Activated CD4-positive, alpha-beta T cell treated with anti-CD3 and anti-CD28 coated beads, Interleukin-2, amount 50 U/mL, for 48 hours (primary cell): ENCODE measurements at places on chromosomes 7 and 10.

DNA sequence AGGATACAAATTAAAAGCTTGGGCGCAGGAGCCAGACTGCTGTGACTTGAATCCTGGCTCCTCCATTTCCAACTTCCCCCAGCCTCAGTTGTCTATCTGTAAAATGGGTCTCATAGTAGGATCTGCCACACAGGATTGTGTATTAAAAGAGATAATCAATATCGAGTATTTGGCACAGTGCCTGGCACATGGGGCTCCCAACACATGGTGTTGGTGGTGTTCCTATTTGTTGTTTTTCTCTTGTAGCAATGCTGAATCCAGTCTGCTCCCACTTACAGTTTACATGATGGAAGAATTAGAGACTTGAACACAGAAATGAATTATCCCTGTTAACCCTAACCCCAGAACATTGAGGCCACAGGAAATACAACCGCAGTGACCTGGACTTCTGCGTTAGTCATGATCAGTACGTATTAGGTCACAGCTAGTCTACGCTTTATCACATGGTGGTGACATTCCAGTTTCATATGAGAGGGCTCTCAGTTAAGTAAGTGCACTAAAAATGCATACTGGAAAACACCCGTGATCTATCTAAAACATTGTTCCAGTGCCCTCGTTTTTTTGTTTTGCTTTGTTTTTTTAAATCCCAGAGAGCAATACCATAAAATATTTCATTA lies 169.5 kb upstream of the KLF14 start:
- peak; percentile 8 for DNase-seq

GRCh38 chr7:155581107-155581830 lies 34.9 kb upstream of the CNPY1 start:
- DNase-seq = no peak

DNA sequence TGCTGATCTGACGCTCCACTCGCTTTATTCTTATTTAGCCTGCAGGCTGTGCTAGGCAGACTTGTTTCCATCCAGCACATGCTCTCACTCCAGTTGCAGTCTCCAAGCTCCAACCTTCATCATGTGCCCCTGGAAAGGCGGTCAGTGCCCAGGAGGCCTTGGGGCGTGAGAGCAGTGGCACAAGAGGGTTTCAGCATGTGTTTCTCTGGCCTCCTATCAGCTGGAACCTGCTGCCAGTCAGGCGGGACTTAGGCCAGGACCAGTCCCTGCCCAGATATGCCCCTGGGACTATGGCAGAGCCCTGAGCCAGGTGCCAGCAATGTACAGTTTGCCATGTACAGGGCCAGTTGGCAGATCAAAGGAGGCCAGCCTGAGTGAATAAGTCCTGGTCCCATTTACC lies 330.2 kb upstream of the FZD1 start:
- DNase-seq = no peak

- DNase-seq = peak; percentile 83
These were observed 12.7 kb upstream of the SDHAF3 start for GRCh38 chr7:97104719-97105238.

DNA sequence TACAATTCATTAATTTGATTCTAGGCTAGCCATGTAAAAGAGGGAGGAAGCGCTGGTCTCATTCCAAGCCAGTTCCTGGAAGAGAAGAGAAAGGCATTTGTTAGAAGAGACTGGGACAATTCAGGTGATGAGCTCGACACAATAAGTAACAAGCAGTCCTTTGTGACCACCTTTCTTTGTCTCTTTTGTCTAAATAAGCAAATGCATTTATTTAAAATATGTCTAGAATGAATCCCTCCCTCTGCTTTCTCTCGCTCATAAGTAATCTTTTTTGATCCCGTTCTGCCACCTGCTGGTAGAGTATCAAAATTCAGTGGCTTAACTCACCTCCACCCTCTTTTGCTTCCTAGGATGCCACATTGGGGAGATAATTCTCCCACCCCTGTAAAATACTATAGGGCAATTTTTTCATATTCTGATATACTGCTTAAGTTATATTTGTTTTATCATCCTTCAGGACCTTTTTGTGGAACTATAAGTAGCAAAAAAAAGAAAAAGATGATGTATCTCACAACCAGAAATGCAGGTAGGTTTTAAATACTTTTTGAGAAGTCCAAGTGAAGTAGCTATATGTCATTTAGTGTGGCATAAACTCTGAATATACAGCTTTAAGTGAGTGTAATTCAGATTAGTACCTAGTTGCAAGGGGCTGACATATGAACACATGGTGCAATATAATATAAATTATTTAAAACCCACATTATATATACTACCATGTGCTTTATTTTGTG lies 91.5 kb downstream of the GSDME start:
- peak; percentile 34 for DNase-seq

DNA sequence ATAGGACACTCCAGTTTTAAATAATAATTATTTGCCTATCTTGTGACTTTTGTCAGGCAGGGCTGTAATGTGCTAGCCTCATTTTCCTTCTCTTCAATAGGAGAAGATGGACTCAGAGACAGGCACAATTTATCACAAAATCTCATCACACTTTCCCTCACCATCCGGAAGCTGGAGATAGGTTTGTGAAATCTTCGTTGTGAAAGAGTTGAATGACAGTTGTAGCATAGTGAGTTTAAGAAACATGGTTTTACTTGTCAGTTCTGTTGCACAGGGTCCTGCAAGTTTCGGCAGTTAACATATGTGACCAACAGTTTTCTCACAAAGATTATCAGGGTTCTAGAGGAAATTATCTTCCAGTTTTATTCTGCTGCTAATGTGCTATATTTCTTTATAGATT lies 37.7 kb upstream of the MAP3K8 start:
- DNase-seq = no peak

GRCh38 chr7:44382459-44383265 lies 57.3 kb upstream of the CAMK2B start:
- no peak for DNase-seq

DNA sequence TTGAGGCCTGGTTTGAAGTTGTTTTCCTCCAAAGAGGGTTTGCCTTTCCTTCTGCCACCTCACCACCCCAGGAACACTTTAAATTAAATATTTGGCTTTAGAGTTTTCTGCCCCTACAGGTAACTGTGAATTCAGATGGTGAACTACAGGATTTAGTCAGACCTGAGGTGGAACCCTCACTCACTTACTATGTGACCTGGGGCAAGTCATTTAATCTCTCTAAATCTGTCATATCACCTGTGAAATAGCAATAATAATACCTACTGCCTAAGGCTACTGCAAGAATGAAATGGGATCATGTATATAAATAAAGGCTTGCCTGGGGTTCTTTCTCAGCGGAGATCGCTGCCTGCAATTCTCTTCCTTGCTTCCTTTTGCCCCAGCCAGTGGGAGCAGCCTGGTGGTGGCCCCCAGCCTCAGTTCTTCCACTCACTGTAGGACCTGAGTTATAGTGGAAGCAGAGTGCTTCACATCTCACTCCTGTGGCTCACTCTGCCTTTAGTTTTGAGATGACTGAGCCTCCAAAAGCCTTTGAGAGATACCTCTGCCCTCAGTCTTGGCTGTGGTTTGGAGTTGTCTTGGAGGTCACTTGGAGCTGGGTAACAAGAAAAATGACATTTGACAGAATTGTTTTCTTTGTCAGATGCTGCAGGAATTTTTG lies 6.1 kb upstream of the ANKRD2 start:
- no peak for DNase-seq

DNA sequence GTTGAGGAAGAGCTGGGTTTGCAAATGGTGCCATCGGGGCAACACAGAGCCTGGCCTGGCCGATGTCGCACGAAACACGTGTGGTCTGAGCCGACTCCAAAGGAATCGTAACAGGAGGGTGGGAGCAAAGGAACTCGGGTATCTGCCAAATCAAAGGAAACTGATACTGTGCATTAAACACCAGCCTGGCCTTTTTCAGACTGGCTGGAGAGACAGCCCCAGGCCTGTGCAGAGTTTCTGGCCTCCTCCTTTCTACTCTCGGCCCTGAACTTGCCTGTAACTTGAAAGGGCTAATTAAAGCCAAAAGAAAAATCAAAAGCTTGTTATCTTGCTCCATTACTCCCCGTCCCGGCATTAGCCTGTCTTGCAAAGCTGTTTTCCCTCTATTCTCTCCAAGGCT lies 71.4 kb downstream of the PLXNA4 start:
- no peak for DNase-seq

- no peak for DNase-seq
These were observed 178.3 kb upstream of the TCF7L2 start for GRCh38 chr10:112771733-112772132.

- DNase-seq = no peak
These were observed 3.9 kb downstream of the GLUD1 start for GRCh38 chr10:87090779-87091178.

GRCh38 chr10:89637113-89637512 lies 7.9 kb downstream of the PANK1 start:
- DNase-seq = no peak

DNA sequence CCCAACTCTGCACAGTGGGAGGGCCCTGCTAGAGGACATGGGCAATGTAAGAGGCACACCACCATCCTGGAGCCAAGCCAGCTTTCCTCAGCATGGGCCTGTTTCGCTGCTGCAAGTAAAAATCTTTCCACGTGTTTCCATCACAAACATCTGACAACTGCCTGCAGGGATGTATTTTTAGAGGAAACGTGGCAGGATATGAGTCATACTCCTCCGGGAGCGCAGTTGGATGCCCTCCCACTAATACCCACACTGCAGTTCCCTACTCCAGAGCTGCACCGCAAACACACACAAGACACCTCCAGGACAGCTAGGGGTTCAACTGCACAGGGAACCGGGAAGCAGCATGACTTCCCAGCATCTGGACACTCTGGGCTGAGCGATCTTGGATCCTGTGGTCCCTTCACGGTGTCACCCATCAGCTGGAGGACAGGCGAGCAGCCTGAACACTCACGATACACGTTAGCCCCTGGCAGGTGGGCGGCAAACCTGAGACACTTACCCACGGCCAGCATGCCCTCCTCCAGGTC lies 26.1 kb downstream of the PLAC9 start:
- DNase-seq = no peak

DNA sequence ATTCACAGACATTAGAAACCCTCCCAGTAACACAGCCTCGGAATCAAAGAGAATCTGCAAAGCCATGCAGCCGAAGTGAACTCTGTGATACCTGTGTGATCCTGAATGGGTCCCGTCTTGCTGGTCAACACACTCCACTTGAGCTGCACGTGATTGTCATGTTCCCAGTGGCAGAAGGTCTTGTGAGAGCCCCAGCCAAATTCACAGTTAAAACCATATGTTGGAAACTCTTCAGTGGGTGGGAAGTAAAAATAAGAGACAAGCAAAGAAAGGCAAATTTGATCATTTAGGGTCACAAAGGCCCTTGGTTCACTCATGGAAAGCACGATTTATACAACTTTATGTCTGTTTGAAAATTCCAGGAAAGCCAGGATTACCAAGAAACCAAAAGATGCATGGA lies 142.3 kb downstream of the NRP1 start:
- DNase-seq = no peak

DNA sequence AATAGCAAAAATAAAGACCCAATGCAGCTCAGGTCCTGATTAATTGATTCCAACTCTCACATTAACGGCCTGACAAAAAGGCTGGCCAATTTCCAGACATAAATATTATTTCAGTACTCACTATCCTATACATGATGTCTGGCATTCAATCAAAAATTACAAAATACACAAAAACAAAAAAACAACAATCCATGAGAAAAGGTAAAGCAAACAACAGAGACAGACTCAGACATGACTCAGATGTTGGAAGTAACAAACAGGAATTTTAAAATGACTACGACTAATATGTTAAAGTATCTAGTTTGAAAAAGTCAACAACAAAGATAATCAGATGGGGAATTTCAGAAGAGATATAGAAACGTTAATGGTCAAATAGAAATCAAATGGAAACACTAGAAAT lies 152.8 kb downstream of the AMPH start:
- no peak for DNase-seq

DNA sequence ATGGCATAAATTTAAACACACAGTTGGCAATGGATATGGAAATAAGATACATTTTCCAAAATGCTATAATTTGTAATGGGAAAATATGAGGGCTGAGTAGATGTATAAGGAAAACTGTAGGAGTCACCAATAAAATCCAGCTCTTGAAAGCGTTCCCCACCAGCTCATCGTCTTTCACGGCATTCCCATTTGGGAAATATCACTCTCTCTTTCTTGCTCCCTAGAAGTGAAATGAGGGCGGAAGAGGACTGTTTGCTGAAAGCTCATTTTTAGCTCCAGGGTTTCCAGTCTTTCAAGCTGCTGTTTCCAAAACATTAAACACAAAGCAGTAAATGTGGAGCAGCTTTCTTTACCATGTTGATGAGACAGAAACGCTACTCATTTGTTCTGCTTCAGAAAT lies 104.6 kb upstream of the SFMBT2 start:
- no peak for DNase-seq

DNA sequence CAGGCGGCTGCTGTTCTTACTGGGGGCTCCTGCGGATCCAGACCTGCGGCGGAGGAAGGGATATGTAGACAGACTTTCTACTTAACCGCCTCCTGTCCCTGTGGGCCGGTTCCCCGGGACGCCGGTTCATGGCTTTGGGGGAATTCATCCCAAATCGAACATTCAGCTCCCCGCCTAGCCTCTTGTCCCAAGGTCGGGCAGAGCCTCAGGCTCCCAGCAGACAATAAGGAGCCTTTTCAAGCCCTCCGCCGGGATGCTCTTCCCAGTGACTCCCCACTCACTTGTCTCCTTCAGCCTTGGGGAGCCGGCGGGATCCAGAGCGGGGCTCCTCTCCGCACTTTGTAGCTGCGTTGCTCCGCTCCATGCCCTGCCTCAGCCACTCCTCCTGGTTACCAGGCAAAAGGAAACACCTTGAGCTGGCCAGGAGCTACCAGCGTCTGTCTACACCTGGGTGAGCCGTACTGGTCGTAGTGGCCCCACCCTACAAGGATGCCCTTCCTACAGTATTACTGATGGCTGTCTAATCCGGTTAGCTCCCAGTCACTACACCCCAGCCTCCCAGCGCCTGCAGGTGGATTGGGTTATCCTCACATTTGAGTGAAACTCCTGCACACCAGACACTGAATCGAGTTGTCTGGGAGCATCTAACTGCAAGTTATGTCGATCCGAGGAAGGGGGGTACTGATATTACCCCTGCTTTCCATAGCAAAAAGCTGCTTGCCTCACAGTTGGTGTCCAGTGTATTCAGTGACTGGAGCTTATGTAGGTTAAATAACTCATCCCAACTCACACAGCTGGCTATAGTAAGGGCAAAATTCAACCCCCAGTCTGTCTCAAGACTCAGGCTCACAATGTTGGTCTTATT lies at the start of gene C10orf95:
TSS of gene C10orf95 (minus strand) at position 439 of the 865 bp plus-strand sequence. CDS start 450 bp downstream, outside the sequence.
- DNase-seq = no peak
